EH (cell line): ENCODE measurements at places on chromosomes 2 and 18.
A peak's percentile ranks its signal among the peaks of the same experiment; 100 is the strongest.

- DNase-seq: peak; percentile 39
Measured at GRCh38 chr2:200466425-200467418, 43.1 kb downstream of the KCTD18 start.

DNA sequence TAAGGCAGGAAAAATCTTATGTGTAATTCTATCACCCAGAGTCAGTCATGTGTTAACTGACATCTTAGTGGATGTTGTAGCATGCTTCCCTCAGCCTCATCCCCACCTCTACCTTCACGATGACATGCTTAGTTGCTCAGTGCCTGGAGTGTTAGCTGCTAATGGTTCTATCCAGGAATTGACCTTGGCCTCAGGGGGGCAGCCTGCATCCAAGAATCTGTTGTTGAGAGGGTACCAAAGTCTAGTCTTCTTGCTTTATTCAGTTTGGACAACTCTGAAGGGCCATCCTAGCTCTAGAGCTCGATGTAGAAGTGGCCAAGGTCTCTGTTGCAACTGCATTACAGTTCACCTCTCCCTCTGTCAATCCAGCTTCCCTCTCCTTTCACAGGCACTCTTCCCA lies 61.2 kb downstream of the ACYP2 start:
- DNase-seq: peak; percentile 67

- peak; percentile 55 for DNase-seq
Measured at GRCh38 chr2:32357318-32358110, 691 bp downstream of the BIRC6 start.

DNA sequence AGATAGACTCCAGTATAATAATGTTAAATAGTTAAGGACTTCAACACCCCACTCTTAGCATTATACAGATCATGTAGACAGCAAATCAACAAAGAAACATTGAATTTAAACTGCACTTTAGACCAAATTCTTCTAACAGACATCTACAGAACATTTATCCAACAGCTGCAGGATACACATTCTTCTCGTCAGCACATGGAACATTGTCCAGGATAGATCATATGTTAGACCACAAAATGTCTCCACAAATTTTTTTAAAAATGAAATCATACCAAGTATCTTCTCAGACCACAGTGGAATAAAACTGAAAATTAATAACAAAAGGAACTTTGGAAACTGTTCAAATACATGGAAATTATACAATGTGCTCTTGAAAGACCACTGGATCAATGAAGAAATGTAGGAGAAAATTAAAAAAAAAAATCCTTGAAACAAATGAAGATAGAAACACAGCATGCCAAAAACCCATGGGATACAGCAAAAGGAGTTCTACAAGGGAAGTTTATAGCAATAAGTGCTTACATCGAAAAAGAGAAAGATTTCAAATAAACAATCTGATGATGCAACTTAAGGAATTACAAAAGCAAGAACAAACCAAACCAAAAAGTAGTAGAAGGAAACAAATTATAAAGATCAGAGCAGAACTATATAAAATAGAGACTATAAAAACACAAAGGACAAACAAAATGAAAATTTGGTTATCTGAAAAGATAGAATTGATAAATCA lies 12.3 kb upstream of the SPP2 start:
- no peak for DNase-seq

- no peak for DNase-seq
Measured at GRCh38 chr2:64325852-64326577, 127.9 kb upstream of the LGALSL start.

- DNase-seq: peak; percentile 71
Measured at GRCh38 chr18:54392543-54393023, 34.9 kb downstream of the C18orf54 start.

DNA sequence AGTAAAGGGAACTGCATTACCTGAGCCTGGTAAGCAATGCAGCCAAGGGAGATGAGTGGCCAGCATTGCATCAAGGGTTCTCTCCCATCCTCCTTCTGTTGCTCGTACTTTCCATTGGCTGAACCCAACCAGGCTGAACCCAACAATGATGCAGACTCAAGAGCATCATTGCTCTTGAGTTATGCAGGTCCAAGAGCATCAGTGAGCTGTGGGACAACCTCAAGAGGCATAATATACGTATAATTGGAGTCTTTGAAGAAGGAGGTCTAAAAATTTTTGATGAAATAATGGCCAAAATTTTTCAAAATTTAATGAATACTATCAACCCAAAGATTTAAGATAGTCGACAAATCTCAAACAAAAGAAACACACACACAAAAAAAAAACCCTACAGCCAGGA lies 213.0 kb downstream of the RNF152 start:
- no peak for DNase-seq

DNA sequence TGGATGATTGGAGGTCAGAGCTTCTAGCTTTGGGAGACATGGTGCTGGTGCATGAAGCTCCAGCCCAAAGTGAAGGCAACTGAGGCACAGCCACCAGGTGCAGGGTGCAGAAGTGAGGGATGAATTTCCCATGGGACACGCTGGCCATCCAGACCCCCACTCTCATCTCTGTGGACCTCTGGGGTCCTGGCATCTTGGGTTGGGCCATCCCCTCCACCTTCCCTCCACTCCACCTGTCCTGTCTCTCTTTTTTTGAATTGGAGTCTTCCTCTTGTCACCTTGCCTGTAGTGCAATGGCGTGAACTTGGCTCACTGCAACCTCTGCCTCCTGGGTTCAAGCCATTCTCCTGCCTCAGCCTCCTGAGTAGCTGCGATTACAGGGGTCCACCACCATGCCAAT lies 3.4 kb downstream of the NGEF start:
- DNase-seq: no peak

DNA sequence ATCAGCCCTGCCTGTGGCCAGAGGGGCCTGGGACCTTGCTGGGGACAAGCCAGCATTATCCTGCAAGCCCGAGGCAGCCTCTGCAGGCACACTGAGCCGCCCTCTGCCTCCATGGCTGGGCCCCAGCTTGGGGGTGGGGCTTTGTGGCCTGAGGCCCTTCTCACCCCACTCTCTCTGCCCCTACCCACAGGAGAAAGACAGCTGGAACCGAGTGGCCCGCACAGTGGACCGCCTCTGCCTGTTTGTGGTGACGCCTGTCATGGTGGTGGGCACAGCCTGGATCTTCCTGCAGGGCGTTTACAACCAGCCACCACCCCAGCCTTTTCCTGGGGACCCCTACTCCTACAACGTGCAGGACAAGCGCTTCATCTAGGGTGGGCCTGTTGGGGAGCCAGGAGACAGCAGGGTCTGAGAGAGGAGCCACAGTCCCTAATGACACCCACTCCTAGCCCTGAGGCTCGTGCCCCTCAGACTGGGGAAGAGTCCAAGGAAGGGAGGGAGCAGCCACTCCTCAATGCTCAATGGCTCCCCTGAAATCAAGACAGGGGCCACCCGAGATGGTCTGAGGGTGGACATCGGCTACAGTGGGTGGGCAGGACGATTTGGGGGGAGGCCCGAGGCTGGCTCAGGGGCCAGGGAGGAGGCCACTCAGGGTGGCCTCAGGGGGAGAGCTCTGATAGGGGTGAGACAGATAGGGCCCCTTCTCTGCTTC lies 4.4 kb upstream of the CHRNG start:
- DNase-seq: no peak

DNA sequence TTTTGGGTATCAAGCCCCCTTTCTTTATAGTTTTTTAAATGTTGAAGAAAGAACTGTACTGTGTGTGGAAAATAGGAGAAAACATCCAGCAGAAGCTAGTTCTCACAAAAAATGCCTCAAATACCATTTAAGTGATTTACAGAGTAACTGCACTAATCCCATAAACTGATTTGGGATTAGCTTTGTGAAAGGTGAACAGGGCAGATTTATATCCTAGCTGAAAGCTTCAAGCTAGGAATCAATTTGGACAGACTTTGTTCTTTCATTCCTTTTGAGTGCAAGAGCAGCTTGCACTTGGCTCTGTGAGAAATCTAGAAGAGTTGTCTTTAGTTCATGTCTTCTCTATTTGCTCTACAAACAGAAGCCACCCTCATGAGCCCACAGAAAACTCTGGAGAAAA lies 183.9 kb upstream of the VRK2 start:
- DNase-seq: no peak

DNA sequence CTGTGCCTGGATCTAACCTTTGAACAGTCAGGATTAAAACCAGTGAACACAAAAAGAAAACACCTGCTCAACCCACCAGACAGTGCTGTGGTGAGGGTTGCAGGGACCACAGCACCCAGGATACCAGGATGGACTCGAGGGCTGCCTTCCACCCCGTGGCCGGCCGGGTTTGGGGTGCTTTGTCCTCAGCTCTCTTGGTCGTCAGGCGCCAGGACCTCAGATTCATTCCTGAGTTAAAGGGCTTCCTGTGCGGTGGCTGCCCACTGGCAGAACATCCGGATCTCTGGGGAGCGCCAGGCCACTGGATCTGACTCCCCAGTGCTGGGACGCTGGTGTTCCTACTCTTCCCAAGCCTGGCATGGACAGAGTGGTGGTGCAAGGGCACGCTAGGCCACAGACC lies 239.8 kb downstream of the TFCP2L1 start:
- DNase-seq: no peak

GRCh38 chr2:64582774-64583340 lies 58.7 kb downstream of the AFTPH start:
- DNase-seq: no peak

GRCh38 chr2:221189431-221190067 lies 382.6 kb downstream of the EPHA4 start:
- no peak for DNase-seq

- no peak for DNase-seq
Measured at GRCh38 chr2:10326707-10327594, 24.2 kb downstream of the HPCAL1 start.

- no peak for DNase-seq
Measured at GRCh38 chr2:179277429-179278196, 13.0 kb upstream of the SESTD1 start.

- peak; percentile 94 for DNase-seq
Measured at GRCh38 chr2:100857915-100858314, 38.0 kb downstream of the NPAS2 start.

- DNase-seq: no peak
Measured at GRCh38 chr2:138779781-138780445, at the start of gene NXPH2. Gene NXPH2 (minus strand): TSS chr2:138780390. CDS start chr2:138780241, 149 bp downstream.

- DNase-seq: peak; percentile 83
Measured at GRCh38 chr2:28717339-28717758, 34.3 kb upstream of the PPP1CB start.

DNA sequence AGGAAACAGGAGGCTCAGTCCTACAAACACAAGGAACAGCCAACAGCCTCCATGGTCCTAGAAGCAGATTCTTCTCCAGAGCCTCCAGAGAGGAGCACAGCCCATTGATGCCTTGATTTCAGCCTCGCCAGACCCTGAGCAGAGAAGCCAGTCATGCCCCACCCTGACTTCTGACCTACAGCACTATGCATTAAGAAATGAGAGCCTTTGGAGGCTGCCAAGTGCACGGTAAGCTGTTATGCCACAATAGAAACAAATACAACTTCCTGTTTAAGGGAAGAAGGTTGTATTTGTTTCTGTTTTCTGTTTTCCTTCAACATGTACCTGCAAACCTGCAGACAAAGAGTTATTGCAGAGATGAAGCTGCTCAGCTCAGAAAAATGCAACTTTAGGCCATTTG lies 181.3 kb upstream of the AGAP1 start:
- no peak for DNase-seq

DNA sequence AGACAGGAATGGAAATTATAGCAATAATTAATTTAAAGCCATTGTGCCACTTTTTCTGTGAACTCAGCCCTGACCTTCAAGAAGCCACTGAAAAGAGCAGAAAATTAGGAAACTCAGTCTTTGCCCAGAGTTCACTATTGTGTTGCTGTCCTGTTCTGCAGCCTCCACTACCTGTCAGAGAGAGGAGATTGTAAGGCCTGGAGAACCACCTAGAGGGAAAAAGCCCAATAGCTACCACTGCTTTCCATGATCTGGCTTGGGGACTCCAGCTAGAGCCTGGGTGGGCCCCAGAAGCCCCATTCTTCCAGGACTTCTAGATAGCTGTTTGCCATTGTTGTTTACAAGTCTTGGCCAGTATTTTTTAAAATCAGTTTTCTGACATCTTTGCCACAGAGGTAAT lies 176.1 kb upstream of the KLF7 start:
- no peak for DNase-seq

- peak; percentile 100 for DNase-seq
Measured at GRCh38 chr2:64807417-64807816, 153.7 kb upstream of the SERTAD2 start.

DNA sequence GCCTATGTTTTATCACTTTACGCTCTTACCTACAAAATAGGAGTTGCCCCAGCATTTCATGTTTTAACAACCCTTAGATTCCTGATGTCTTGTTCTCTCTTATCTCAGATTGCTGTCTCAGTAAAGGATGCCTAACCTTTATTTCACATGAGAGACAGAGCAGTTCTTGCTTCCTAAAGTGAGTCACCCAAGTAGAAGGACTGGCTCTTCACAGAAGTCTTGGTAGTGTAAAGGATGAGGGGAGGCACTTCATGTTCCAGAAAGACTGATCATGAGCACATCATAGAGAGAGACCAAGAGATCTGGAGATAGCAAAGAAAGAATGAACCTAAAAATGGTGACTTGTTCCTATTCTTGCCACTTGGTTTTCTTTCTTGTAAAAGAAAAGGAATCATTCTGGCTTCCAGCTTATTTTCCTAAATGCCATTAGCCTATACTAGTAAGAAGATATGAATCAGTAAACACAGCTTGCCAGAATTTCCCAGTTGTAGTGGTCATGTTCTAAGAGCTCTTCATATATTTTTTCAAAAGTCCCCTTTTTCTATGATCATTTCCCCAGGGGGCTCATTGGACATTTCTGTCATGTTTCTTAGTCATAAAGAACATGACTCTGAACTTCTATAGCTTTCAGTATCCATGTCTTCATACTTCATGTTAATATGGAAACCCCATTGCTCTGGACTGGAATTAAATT lies 54.9 kb downstream of the MAPRE2 start:
- peak; percentile 61 for DNase-seq

DNA sequence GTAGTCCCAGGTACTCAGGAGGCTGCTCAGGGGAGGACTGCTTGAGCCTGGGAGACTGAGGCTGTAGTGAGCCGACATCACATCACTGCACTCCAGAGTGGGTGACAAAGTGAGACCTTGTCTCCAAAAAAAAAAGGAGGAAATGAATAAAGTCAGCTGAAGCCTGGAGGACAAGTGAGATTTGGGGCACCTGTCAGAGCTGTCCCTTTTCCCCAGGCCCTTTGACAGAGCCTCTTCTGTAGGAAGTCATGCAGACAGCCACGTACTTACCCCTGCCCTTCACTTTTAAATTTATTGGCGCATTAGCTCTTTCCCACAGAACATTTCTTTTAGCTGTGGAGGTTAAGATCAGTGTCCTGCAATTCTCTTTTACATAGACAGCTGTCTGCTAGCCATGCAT lies 151.0 kb upstream of the DNMT3A start:
- no peak for DNase-seq
